NK-92 treated with Interleukin-12 subunit alpha and Interleukin-12 subunit beta, amount 100 ng/mL, for 24 hours (cell line): ENCODE measurements at places on chromosomes 7 and 10.

DNA sequence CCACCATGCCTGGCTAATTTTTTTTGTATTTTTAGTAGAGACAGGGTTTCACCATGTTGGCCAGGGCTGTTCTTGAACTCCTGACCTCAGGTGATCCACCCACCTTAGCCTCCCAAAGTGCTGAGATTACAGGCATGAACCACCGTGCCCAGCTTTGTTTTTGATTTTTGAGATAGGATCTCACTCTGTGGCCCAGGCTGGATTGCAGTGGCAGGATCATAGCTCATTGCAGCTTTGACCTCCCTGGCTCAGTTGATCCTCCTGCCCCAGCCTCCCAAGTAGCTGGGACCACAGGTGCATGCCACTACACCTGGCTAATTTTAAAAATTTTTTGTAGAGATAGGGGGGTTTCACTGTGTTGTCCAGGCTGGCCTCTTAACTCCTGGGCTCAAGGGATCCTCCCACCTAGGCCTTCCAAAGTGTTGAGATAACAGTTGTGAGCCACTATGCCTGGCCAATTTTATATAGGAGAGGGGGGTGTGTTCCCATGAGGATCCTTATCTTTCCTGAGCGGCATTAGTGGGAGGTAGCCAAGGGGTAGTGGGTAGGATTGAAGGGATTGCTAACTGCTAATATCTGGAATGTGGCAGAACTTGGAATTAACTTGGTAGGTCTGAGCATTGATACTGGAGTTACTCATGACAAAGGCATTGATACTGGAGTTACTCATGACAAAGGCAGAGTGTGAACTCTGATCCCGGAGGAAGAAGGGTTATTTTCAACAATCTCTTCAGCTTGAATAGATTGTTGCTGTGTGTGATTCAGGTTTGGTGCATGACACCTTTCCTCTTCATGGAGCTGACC lies 1.0 kb upstream of the NOLC1 start:
- no peak for DNase-seq

- DNase-seq = no peak
These were observed 105.6 kb downstream of the CDK6 start for GRCh38 chr7:92730808-92731207.

- no peak for DNase-seq
These were observed 112.1 kb downstream of the MDFIC start for GRCh38 chr7:115033917-115034459.

DNA sequence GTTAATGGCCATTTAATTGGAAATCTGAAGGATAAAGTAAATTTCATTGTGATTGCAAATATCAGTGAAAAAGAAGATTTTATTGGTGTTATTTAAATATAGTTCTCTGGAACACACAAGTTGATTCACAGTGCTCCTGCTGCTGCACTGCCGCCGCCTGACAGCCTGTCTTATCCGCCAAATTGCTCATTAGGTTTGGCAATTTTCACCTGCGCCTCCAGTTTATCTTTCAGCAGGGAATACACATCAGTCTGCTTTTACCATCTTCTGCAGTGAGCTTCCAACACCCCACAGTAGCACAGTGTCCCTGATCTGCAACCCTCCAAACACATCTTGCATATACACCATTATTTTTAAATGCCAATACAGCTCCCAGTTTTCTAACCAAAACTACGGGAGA lies 308.3 kb downstream of the PARD3 start:
- DNase-seq = no peak

DNA sequence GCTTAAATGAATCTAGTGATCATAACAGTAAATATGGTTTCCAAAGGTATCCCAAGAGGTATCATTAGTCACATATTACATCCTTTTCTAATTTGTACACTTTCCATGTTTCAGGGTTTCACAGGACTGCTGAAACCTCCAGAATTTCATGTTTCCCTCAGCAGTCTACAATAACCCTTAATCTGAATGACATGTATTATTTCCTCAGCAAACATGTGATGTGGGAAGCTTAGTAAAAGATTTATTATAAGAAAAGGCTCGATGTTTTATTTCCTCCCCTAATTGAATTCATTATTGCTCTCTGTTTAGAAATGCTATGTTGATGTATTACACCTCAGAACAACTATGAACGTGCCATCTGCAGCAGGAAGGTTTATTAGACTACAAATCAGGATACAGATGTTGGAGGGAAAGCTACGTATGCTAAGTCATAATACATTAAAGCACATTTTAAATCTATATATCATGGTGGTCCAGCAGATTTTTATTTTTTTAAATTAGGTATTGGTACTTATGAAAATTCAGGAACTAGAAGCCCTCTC lies 52.5 kb upstream of the SKAP2 start:
- no peak for DNase-seq

GRCh38 chr10:133377818-133378250 lies 1.2 kb upstream of the PAOX start:
- DNase-seq = no peak

- no peak for DNase-seq
These were observed 432 bp downstream of the TMEM248 start for GRCh38 chr7:66921396-66921917.

DNA sequence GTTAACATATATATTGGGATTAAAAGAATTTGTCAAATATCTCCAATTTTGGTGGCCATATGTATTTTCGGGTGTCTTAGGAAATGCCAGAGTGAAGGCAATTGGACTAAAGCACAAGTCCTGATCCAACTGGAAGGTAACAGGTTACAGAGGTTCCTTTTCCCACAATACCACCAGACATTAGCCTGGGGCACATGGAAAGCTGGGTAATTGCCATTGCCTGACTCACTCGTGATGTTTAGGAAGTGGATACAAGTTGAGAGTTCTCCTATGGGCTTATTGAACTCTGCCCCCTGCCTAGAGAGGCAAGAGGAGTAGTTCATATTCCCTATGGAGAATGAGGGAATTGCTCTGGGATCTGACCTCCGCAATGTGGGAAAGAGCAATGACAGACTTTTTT lies 5.7 kb downstream of the DNAH11 start:
- no peak for DNase-seq
